ENCODE measurements at places on chromosomes 2 and 18.
A peak's percentile ranks its signal among the peaks of the same experiment; 100 is the strongest.

DNA sequence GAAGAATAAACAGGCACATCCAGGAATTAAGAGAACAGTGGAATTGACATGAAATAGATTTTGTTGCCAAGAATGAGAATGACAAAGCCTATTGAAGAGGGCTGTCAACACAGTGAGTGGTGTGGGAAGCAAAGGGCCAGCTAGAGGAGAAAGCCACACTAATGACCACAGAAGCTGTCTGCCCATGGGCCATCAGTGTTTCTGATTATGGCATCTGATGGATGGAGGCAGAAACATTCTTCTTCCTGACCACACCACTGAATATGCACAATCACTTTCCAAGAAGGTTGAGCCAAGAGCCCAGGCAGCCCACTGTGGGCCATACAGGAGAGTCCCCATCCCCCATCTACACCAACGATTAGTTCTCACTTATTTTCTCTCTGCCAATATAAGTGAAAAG is 146.0 kb upstream of the SH3BP4 start:
- DNase-seq = no peak

DNA sequence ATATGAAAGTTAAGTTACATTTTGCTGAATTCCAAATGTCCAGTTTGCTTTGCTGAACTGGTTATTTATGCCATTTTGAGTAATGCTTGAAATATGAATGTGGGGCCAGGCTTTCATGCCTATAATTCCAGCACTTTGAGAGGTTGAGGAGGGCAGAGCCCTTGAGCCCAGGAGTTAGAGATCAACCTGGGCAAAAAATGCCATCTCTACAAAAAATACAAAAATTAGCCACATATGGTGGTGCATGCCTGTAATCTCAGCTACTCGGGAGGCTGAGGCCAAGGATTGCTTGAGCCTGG is 101.2 kb upstream of the ITGA6 start:
- no peak for DNase-seq

DNA sequence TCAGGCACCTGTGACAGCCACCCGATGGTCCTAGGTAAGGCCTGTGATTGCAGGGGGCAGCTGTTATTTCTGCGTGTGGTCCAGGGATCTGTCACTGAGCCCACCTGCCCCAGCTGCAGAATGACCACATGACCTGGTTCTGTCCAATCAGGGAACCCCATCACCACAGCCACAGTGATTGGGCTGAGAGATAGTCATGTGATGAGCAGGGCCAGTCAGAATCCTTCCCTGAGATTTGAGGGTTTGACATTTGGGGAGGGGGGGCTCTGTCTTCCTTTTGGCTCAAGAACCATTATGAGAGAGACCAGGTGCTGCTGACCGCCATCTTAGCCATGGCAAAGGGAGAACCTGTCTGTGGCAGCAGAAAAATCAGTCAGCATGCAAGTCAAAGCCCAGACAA is 147.2 kb downstream of the SMAD7 start:
- DNase-seq = peak; percentile 52

GRCh38 chr2:64329848-64330247 is 124.1 kb upstream of the LGALSL start:
- DNase-seq = no peak

DNA sequence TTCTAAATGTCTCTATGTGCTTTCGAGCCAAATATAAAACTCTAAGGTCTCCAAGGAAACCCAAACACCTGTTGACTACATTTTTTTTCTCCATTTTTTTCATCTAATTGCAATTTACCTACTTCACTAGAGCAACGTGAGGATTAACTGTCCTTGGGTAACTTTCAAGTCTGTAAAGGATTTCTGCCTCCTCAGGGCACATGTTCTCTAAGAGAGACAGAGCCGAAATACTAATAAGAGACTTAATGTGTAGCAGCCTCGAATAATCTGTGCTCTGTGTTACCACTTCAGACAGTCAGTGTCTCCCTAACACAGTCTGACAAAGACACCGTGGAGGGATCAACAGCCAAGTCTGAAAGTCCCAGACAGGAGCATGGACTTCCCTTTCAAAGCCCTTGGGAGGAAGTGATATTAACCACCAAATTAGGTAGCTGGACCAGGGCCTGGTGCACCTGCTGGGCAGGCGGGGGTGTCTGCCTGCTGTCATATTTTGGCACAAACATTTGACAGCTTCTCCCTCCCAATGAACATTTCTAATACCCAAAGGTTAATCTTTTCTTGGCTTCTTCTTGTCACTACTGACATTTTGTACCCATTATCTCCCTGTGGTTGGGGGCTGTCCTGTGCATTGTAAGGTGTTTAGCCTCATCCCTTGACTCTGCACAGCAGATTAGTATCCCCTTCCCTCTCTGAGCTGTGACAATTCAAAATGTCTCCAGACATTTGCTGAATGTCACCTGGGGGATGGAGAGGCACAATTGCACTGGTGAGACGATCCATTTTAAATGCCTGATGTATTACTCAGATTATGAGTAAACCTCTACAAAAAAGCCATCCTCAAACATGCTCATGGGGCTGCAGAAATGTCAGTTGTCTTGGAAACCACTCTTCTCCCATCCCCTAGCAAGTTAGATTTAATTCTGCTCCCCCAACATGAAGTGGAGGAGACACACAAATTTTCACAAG is 45.7 kb upstream of the LYPD1 start:
- no peak for DNase-seq

- no peak for DNase-seq
These were observed 272.9 kb upstream of the REV1 start for GRCh38 chr2:99762714-99763113.

- DNase-seq = no peak
These were observed 118.3 kb upstream of the NDUFV2 start for GRCh38 chr18:8984131-8984721.

GRCh38 chr18:58169472-58169871 is 125.4 kb downstream of the NEDD4L start:
- DNase-seq = no peak

GRCh38 chr2:191257934-191258333 is 12.7 kb downstream of the MYO1B start:
- DNase-seq = no peak

DNA sequence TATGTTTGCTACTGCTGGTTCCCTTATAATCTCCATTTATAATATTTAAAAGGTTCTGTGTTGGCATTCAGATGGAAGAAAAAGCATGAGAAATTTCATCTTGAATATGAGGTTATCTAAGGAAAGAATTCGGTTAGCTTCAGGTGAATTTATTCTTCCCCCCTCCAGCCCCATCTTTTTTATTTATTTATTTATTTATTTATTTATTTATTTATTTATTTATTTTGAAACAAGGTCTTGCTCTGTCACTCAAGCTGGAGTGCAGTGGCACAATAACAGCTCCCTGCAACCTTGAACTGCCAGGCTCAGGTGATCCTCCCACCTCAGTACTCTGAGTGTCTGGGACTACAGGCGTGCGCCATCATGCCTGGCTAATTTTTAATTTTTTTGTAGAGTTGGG is 95.5 kb upstream of the VWC2L start:
- no peak for DNase-seq

DNA sequence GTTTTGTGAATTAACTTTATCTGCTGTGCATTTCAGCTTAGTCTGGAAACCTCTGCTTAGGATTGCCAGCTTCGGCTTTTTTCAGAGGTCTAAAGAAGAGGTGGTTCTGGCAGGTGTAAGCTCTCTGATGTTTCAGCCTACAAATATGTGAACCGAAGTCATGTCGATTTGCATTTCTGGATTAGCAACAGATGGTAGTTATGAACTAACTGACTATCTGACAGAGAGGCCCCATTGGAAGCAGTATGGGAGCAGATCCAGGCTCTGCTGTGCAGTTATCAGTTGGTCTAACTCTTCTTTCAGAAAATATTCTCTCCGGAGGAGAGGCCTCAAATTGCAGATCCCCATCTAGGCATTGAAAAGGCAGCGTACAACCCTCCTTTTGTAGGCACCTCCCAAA is 32.7 kb upstream of the SPRED2 start:
- DNase-seq = no peak

DNA sequence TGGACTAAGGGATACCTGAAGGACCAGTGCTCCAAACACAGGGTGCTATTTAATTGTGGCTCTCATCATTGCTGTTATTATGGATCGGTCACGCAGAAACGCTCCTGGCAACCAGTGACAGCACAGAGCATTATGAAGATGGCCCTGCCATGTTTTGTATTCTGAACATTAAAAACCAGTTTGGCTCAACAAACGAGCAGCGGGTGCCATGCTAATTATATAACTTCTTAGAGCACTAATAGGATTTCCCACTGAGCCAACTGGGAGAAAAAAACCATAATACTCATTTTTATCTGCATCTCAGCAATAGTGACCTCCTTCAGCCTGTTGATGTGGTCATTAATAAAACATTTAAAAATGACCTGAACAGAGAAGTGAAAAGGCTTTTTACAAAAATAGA is 212.8 kb downstream of the STK39 start:
- no peak for DNase-seq

DNA sequence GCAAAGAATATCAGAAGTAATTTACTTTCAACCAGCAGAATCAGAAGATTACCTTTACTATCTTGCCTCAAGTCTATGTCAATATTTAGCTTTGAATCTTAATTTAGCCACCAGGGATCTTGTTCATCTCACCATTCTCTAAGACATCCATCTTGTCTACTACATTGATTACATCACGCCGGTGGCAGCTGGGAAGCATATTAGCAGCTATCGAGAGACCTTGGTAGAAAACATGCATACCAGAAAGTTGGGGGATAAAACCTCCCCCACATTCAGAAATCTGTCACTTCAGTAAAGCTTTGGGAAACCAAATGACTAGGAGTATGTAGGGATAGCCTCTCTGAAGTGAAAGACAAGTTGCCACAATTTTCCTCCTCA is 703.8 kb upstream of the FSHR start:
- DNase-seq = no peak

DNA sequence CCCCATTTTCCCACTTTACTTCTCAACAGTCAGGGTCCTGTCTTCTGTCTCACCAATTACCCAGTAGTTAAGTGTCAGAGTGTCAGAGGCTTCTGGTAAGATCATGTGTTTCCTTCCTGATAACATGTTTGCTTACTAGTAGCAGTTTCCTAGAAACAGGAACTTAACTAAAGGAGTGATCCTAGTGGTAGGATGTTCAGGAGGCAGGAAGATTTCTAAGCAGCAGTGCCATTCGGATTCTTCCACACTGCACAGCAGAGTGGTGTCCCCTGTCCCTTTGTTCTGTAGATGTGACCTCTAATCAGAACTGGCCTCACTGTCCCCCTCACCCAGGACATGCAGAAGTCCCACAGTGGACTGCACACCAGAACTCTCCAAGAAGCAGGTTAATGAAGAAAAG is 221.8 kb upstream of the OSR1 start:
- no peak for DNase-seq

DNA sequence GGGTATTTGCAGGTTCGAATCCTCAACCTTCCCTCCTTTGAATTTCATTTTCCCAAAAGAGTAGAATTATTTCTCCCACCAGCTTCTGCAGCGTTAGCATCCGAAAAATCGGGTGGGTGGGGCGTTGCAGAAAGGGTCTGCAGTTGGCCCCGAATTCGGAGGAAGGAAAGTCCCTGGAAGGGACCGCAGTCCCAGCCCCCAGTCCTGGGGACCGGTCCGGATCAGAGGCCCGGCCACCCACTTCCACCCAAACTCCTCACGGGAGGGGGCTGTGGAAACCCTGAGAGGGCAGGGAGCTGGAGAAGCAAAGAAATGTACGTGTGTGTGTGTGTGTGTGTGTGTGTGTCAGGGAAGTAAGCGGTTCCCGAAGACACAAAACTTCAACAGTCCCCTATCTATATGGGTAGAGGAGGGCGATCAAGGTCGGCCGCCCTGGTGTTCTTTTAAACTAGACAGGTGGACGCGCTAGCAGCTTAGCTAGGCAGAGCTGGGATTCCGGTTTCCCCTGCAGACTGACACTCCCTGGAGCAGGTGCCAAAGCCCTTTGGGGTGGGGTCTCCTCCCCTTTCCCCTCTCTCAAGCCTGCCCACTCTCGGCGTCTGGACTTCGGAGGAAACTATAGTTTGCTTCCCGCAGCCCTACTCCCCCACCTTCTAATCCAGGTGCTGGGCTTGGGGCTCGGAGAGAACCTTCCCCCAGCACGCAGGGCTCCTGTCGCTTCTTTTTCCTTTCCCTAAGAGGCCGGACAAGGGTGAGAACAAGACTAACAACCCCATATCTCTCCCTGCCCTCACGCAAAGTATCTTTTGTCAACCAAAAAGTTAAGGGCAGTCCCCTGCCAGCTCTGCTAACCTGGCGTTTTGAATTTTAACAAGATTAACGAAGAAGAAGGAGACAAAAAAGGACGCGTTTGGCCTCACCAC is 4.8 kb upstream of the ONECUT2 start:
- DNase-seq = no peak

- DNase-seq = no peak
These were observed 8.4 kb downstream of the TMEM247 start for GRCh38 chr2:46487667-46488335.

- no peak for DNase-seq
These were observed 138.1 kb downstream of the SEPTIN10 start for GRCh38 chr2:109475531-109476210.

GRCh38 chr18:6521803-6522418 is 107.2 kb upstream of the L3MBTL4 start:
- no peak for DNase-seq

- no peak for DNase-seq
These were observed 225.4 kb downstream of the TWIST2 start for GRCh38 chr2:239073270-239073669.

- no peak for DNase-seq
These were observed 15.7 kb downstream of the CCL20 start for GRCh38 chr2:227829337-227829736.

- peak; percentile 91 for DNase-seq
These were observed 15.2 kb downstream of the FBXO41 start for GRCh38 chr2:73268830-73269685.

GRCh38 chr18:59087391-59087790 is 52.3 kb upstream of the SEC11C start:
- DNase-seq = no peak

GRCh38 chr2:65360441-65360840 is 72.0 kb downstream of the SPRED2 start:
- DNase-seq = no peak

GRCh38 chr2:23121968-23122648 is 262.9 kb upstream of the KLHL29 start:
- no peak for DNase-seq

- no peak for DNase-seq
These were observed 493.2 kb downstream of the ZEB2 start for GRCh38 chr2:144026753-144027152.

GRCh38 chr18:24584813-24585212 is 124.4 kb downstream of the HRH4 start:
- no peak for DNase-seq

GRCh38 chr2:225466891-225467604 is 67.5 kb downstream of the NYAP2 start:
- DNase-seq = no peak

GRCh38 chr2:108139521-108139920 is 100.2 kb upstream of the SULT1C3 start:
- DNase-seq = no peak

DNA sequence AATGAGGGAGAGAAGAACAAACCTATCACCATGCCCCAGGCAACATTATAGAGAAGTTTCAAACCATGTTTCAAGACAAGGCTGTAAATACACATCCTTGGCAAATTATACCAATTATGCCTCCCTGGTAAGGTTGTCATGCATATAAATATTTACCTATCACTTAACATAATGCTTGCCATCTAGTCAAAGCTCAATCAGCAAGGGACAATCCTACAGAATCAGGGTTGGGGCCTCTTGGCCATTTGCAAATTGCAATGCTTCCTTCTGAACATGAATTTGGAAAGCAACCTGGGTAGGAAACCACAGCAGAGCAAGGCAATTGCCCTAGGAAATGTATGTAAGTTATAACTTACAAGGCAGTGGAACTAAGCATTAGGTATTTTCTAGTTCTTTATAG is 907.2 kb upstream of the CDH2 start:
- DNase-seq = no peak
